T-helper 1 cell (primary cell): ENCODE measurements at places on chromosomes 13 and 19.

DNA sequence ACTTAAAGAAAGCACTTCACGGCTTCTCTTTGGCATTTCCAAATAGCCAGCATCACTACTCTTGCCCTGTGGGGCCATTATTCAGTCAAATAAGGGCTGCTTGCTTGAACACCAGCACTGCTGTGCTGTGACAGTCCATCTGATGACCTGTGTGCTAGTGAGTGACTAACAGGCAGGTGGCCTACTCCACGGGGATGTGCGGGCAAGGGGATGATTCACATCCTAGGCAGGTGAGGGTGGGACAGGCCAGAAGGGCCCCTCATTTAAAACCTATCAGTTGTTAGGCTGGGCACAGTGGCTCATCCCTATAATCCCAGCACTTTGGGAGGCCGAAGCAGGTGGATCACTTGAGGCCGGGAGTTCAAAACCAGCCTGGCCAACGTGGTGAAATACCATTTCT is 8.2 kb downstream of the CCNE1 start:
- DNase-seq: no peak

- DNase-seq: peak; percentile 20
Observed at GRCh38 chr19:36488846-36489117, 579 bp downstream of the ZNF566 start.

DNA sequence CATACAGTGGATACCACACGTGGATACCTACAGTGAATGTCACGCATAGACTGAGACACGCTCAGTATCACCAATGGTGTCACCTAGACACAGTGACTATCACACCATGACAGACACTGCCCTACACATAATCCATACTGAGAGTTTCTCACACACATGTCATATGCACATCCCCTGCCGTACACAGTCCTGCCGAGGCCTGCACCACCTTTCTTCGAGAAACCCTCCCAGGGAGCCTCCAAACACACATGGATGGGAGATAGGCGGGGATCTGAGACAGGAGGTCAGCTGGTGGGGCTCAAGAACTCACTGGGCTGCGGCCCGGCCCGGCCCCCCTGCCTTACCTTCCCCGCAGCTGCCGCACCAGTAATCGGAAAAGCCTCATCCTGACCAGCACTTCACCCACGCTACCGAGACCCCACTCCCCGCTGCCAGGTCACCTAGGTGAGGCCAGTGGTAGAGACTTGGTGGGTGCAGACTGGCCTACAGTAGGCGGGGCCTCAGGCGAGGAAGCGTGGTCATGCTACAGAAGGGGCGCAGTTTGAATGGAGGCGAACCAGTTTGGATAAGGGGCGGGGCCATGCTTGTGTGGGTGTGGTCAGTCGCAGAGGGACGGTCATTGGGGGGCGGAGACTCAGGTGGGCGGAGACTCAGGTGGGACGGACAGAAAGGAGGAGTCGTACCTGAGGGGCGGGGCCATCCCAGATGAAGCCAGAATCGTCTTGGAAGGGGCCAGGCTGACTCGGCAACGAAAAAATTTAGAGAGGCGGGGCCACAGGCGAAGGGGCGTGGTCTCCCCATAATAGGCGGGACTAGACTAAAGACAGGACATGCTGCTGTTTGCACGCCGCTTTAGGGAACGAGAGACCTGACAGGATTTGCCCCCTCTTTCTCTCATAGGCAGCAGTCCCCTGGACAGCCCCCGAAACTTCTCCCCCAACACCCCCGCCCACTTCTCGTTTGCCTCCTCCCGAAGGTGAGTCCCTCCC is 2.1 kb downstream of the MAST1 start:
- DNase-seq: no peak

DNA sequence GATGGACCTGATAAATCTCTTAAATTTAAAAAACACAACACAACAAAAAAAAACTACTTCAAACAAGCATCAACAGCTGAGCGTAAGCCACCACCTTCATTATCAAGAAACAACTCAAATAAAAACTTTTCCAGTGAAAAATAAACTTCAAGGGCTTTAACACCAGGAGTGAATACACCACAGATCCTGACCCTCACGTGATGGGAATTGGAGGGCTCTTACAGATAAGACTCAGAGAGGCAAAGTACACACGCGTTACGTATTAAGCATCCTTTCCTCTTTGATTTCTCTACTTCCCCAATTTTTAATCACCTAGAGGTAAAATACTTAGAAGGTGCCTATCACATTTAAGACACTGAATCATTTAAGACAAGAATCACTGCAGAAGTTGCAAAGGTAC is 573 bp upstream of the STARD13 start:
- no peak for DNase-seq

- DNase-seq: no peak
Observed at GRCh38 chr13:76014406-76015318, 378.5 kb downstream of the LMO7 start.

GRCh38 chr19:11090997-11091702 is 1.9 kb downstream of the LDLR start:
- DNase-seq: no peak

DNA sequence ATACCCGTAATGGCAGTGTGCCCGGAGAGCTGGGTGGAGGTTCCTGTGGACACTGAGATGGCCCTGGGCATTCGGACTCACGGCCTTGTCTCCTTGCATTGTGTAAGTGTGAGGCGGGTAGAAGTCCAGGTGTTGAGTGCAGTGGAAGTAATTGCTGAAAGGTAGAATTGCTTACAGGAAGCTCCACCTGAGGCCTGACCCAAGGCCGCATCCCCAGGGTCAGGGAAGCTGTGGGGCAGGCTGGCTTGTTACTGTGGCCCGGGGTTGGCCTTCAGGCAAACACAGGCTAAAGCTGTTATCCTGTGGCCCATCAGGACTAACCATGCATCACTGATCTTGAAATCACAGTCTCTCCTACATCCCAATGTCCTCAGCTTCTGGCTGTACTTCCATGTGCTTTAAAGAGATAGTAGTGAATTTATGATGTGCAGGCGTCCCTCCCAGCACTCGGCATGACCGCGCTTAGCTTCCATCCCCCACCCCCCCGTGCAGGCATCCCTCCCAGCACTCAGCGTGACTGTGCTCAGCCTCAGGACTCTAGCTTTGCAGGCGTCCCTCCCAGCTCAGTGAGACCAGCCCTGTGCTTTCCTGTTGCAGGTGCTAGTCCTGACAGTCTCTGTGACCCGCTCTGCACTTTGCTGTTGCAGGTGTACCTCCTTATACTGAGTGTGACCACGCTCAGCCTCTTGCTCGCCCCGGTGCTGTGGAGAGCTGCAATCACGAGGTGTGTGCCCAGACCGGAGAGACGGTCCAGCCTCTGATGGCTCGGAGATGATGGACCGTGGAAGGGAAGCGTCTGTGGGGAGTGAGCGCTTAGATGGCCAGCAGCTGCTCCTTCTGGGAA is 35.6 kb upstream of the TFDP1 start:
- DNase-seq: no peak

DNA sequence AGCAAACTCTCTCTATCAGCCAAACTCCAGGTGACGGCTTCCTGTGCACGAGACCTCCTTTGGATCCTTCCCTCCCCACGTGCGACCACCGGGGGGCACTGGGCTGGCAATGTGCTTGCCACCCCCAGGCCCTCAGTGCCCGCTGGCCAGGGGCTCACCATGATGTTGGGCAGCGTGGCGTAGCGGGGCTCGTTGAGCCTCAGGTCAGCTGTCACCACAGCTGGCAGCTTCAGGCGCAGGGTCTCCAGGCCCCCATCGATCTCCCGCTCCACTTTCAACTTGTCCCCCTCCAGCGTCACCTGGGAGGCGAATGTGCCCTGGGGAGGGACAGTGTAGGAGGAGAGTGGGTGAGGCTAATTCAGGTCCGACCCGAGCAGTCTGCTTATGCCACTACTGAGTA is 4.8 kb upstream of the VSIG10L start:
- no peak for DNase-seq

- no peak for DNase-seq
Observed at GRCh38 chr13:83470133-83470797, 412.0 kb downstream of the SLITRK1 start.

GRCh38 chr13:49777746-49778614 is 14.5 kb downstream of the KPNA3 start:
- no peak for DNase-seq

- DNase-seq: peak; percentile 69
Observed at GRCh38 chr13:98517576-98518310, 59.2 kb downstream of the STK24 start.

- no peak for DNase-seq
Observed at GRCh38 chr13:43307921-43308433, 284.6 kb downstream of the DNAJC15 start.

DNA sequence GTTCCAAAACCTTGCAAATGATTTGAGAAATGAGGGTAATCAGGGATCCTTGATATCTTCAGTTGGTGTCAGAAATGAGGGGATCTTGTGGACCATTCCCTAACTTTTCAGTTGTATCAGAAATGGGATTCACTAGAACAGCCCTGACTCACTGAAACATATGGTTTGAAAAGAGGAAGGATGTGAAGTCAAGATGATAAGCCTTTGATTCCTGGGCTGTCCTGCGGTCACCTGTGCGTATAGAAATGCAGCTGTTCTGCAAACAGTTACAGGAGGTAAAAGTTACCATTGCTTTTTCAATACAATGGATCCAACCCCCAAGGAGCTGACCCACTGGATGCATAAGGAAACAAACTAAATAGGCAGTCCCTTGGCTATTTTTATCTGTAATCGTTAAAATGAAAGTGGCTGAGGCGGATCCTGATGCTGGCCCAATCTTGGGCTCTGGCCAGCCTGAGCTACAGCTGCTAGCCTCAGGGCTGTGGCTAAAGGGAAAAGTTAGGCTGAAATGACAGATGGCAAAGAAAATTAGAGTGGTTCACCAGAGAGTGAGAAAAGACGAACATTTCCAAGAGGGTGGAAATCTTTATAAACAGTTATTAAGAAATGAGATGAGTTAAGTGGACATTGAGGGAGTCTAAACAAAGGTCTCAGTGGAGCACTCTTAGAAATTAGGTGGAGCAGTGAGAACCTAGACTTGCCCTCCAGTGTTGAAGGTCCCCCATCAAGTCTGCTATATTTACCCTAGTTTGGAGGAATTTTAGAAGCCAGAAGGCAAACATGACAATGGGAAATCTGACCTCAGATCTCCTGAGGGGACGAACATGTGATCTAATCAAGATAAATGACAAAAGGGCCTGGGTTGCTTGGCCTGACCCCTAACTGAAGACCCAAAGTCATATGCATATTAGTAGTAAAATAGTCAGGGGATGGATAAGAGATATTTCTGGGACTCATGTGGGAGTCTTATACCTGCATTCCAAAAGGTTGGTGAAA is 7.6 kb downstream of the SIGLECL1 start:
- DNase-seq: no peak

- no peak for DNase-seq
Observed at GRCh38 chr19:28793391-28794168, 419.4 kb downstream of the UQCRFS1 start.

- DNase-seq: no peak
Observed at GRCh38 chr13:20767309-20767943, 6.3 kb downstream of the EEF1AKMT1 start.

DNA sequence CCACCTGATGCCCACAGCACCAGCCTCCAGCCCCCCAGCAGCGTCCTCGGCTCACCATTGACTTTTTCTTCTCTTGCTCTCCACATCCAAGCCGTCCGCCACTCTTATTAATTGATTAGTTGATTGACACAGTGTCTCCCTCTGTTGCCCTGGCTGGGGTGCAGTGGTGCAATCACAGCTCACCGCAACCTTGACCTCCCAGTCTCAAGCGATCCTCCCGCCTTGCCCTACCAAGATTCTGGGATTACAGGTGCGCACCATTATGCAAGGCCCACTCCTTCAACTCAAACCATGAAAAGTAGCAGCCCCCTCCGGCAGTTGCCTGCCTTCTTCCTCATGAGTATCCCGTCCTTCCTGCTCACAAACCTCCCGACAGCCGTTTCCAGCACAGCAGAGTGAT is 921 bp upstream of the TEX29 start:
- DNase-seq: no peak

GRCh38 chr19:33286899-33287298 is 15.4 kb downstream of the CEBPA start:
- DNase-seq: no peak

- no peak for DNase-seq
Observed at GRCh38 chr13:30882026-30882850, 23.8 kb upstream of the MEDAG start.

DNA sequence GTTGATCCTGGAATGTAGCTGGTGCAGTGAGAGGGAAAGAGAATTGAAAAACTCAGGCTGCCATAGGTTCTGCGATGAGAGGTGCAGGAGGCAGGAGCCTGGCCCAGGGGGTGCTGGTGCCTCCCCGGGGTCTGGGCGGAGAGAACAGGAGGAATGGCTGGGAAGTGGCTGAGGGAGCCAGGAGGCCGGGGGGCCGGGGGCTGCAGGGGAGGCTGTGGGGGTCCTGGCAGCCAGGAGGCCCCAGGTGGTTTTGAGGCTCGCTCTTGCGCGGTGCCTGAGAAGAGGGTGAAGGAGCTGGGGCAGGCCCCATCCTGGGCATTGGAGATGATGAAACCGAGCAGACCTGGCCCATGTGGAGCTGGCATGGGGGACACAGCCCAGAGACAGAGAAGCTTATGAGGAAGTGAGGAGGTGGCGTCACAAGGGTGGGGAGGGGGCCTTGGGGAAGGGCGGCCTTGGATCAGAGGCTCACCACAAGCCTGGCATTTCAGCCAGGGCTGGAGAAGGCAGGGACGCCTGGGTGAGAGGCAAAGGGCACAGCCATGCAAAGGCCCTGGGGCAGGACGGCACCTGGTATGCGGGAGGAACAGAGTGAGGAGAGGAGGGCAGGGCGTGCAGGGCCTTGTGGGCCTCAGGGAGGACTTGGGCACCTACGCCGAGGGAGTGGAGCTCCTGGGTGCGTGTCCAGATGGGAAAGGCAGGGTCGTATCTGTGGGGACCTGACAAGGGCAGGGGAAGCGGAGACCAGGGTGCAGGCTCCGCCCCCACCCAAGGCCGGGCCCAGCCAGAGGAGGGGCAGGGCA is 1.3 kb upstream of the TEKTIP1 start:
- no peak for DNase-seq

GRCh38 chr19:49430678-49431329 is 5.6 kb downstream of the GFY start:
- no peak for DNase-seq

- DNase-seq: no peak
Observed at GRCh38 chr13:43136920-43137575, 113.7 kb downstream of the DNAJC15 start.

DNA sequence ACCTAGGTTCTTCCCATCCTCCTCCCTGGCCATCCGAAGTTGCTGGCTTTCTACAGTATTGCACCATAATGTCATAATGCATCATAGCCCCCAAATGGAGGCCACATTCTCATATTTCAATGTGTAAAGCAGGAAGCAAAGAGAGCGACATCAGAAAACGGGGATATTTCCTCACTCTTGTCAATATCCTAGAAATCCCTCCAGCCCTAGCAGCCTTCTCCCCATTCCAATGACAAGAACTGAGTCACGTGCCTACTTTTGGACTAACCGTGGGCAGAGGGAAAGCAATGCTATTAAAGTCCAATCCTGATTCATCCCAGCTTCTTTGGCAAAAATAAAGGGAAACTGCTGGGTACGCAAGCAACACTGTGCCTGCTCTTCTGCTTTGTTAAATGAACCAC is 4.3 kb upstream of the RAP2A start:
- no peak for DNase-seq
